Thoracic aorta (tissue), 2 donors: ENCODE measurements at places on chromosomes 7 and 10. TPM values are rescaled to one million over a fixed set of nuclear protein-coding genes. Genes with fewer than 3 reads are reported as not detected.

The FAM221A gene
- 2.6 TPM for total RNA-seq

The EPO gene
- total RNA-seq = not detected

The ANKRD22 gene
- total RNA-seq = not detected

The CUZD1 gene
- not detected for total RNA-seq

The NPSR1 gene
- total RNA-seq = not detected

The UNCX gene
- total RNA-seq = not detected

The PLCE1 gene
- 28.3 TPM for total RNA-seq

The RALA gene
- total RNA-seq = 9.8 TPM

The NYAP1 gene
- total RNA-seq = 0.95 TPM

The OR2A12 gene
- total RNA-seq = not detected

The ZNF37A gene
- total RNA-seq = 18.4 TPM

The SYT15B gene
- 1.8 TPM for total RNA-seq

The MYPN gene
- not detected for total RNA-seq

The URGCP gene
- 33.7 TPM for total RNA-seq

The FKBP6 gene
- not detected for total RNA-seq

The PLPP4 gene
- not detected for total RNA-seq

The PRKAR2B gene
- 3.9 TPM for total RNA-seq

DNA sequence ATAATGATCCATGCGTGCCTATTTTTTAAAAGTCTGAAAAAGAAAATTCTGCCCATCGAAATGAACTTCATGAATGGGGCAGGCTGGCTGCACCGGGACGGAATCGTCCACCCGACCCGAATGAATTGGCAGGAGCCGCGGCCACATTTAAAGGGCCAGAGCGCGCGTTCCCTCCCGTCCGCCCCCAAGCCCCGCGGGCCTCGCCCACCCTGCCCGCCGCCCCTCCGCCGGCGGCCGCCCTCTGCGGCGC lies 319 bp upstream of the GATA3 start:
- no peak for DNase-seq

DNA sequence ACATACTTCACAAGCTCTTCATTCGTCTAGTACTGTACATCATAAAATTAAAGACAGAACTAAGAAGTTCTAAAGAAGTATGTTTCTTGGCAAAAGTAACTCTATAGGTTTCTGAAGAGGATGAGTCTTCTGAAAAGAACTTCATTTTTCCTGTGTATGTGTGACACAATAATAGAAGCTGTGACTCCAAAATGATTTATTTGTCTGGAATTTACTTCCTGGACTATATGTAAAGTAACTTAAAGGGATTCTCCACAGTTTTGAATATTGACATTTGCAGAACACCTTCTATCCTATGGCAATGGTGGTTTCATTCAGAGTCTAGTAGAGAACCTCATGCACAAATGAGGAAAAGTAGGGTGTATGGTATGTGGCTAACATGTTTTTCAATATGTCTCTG lies 19.8 kb upstream of the CLDN12 start:
- DNase-seq = no peak

DNA sequence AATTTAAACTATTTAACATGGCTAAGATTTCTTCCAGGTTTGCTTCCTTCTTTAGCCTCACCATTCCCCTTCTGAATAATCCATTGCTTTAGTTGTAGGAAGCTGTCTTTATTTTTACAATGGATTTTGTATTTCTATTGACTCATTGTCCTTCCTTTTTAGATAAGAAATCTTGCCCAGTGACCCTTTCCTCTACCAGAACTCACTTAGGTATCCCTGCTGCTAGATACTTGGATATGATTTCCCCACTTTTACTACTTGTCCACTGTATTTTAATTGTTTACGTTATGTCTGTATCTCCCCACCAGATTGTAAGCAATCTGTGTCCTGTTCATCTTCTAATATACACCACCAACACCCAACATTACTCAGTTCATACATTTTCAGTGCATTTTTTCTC lies 47.7 kb upstream of the MDFIC start:
- DNase-seq = no peak

DNA sequence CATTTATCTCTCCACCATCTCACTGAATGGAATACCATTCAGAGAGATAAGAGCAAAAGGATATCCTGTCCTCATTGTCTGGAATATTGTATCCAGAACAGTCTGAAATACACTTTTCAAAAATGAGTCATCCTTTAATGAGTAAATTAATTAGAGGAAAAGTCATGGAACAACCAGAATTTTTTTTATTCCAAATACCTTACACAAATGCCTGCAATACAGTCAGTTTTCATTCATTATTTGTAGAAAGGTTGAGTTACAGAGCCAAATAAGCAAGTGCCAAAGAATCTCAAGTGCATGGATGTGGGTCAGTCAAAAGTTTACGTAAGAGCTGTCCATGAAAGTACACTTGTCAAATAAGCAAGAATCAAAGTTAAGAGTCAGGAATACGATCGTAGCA lies 482.6 kb downstream of the IPMK start:
- no peak for DNase-seq

DNA sequence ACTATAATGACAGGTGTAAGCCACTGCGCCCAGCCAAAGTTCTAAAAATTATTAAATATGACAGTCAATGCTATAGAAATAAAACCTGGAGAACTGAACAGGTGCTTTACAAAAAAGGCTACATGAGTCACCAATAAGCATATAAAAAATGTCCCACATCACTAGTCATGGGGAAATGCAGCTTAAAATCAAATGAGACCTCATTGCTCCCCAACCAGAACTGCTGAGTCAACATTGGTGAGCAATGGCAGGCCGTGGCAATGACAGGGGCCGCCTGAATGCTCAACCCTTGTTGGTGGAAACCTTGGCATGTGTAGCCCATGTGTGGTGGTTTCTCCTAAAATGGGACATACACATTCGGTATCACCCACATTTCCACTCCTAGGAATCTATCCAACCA lies 352.3 kb upstream of the KLF6 start:
- DNase-seq = no peak

- no peak for DNase-seq
These were observed 211.5 kb upstream of the PRSS1 start for GRCh38 chr7:142537760-142538159.

GRCh38 chr10:27225642-27226257 lies 14.8 kb downstream of the ACBD5 start:
- DNase-seq = no peak

GRCh38 chr10:6390213-6390845 lies 187.6 kb downstream of the PFKFB3 start:
- DNase-seq = no peak

DNA sequence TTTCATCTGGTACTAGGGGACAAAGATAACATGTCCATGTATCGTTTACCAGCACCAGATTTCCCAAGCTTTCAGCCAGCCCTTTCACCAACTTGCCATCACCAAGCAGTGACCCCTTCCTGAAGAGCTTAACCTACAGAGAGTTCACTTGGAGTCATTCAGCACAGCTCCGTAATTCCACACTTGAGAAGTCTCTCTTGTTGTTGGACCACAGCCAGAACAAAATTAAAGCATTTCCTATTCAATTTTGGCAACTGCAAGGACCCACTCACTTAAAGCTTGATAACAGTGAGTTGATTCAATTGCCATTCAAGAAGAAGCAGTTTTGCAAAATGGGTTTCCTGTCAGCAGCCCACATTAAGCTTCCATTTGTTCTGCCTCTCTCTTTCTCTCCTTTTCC lies 88.5 kb upstream of the LRRTM3 start:
- no peak for DNase-seq

- DNase-seq = no peak
These were observed 324.0 kb downstream of the PTEN start for GRCh38 chr10:88187472-88187871.

DNA sequence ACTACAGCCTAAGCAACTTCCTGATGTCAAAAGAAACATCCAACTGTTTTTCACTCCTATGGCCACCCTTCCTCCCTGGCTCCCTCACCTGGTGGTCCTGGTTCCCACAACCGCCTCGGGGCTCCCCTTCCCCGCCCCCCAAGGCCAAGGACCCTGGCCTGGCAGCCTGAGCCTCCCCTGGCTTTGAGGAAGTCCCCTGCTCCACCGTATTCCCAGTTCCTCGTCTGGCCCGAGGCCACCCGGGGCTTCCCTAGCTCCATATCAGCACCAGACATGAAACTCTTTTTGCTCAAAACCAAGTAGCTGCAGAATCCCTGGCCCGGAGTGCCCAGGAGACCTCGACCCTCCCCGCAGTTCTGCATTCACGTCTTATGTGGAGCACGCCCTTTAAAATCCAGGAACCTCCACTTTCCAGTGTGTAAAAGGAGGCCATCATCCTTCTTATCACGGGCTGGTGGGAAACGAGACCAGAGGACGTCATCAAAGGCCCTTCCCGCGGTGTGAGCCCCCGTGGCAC lies 82.9 kb downstream of the PRKAG2 start:
- no peak for DNase-seq

GRCh38 chr7:132270517-132270916 lies 305.8 kb downstream of the PLXNA4 start:
- DNase-seq = no peak

GRCh38 chr10:61183967-61184366 lies 240.0 kb upstream of the RHOBTB1 start:
- DNase-seq = no peak

DNA sequence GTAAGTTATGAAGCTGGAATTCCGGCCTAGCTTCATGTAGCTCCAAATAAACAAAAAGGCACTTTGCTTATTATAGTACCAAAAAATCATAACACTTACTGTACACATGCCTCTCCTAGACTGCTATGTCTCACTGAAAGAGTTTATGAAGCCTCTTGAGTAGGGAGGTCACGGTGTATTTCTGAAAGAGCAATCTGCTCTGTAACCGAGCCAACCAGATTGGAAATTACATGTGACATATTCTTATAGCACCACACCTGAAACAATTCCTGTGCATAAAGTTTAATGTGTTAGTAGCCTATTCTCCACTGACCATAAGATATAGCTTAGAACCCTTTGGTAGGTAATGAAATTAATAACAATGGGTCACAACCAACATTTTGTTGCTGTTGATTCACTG lies 1.3 kb upstream of the FAM3C start:
- no peak for DNase-seq

DNA sequence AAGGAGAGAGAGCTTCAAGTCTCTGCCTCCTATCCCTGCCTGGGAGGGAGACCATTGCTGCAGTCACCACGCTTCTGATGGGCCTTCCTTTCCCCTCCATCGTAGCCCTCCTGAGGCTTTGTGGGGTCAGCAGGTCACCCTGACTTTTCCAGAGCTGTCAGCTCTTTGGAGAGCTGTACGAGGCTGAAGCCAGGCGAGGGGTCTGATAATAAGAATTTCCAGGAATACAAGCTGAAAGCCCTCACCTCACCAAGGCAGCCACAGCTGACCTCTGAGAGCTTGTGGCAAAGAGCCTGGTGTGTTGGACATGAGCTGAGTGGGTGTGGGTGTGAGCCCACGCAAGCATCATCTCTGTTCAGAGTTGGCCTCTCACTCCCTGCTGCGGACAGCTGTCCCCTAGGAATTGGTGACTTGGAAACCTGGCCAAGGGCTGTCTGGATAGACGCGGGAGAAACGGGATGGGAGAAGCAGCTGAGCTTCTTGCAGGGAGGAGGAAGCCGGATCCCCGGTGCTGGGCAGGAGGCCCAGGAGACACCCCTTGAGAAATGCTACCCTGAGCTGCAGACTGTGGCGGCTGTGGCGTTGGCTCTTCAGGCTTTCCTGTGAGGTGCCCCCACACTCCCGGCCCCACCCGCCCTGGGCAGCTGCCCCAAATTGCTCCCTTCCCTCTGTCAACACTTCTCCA lies 122.1 kb upstream of the BTBD16 start:
- no peak for DNase-seq

GRCh38 chr7:107563081-107563774 lies 492 bp downstream of the COG5 start:
- DNase-seq = no peak

GRCh38 chr7:107638594-107638993 lies 22.0 kb upstream of the SLC26A4 start:
- DNase-seq = no peak

- no peak for DNase-seq
These were observed at the start of gene HOXA10 for GRCh38 chr7:27173956-27174873. HOXA10 (minus strand) TSS chr7:27174320; CDS start chr7:27174306, 14 bp downstream.

DNA sequence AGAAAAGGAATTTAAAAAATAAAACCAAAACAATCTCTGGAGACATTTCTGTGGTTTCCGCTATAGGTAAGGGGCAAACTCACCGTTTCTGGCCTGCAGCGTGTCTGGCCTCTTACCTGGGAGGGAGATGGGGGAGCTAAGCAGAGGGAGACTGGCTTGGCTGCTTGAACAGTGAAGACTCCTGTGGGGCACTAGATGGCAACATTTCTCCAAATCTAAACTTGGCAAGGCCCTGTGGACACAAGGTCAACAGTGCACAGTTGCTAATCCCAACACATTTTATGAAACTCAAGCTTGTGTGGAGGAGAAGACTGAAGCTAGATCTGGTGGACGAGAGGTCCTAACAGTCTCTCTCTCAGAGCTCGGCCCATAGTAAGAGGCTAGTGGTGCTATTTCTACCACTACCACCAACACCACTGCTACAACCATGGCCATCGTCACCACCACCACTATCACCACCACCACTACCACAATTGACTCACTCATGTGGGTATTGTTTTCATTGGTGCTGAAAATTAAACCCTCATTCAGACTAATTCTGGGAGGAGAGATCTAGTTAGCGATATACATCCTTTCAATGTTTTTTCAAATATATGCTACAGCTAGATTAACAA lies 28.4 kb upstream of the CDHR3 start:
- no peak for DNase-seq
